ENCODE measurements at places on chromosomes 1 and 21.

GRCh38 chr21:32101277-32101676 is 177.6 kb downstream of the MIS18A start:
- DNase-seq = no peak

DNA sequence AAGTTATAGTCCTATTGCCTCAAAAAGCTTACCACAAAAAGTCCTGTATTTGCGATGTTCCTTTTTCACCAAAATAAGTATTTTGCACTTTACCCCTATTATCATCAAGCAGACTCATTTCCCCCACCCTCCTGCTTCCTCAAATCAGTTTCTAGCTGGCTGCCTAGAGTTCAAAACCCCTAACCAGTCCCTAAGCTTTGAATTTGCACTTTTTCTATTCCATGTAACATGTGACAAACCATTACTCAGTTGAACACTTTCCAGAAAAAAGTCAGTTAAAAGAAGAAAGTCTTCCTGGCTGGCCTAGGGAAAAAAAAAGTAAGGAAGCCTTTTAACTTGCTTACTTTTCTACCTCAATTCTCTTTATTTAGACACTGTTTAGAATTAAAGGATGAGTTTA is 8.2 kb downstream of the CEP170 start:
- DNase-seq = no peak

- DNase-seq = no peak
These were observed 245.3 kb downstream of the CTH start for GRCh38 chr1:70656361-70656760.

DNA sequence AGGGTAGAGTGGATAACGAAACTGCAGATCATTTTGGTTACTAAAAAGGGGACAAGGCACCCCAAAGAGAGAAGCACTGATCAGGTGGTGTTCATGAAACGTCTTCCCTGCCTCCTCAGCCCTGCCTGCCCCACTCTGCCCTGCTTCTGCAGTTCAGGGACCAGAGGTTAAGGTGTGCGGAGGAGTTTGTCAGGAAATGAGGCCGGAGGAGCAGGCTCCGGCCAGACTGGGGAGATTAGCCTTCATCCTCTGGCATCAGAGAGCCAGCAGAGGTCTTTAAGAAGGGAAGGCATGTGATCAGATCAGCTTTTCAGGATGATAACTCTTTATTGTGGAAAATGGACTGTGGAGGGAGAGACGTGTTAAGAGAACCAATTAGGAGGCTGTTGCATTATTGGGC is 291.9 kb upstream of the NR5A2 start:
- no peak for DNase-seq

DNA sequence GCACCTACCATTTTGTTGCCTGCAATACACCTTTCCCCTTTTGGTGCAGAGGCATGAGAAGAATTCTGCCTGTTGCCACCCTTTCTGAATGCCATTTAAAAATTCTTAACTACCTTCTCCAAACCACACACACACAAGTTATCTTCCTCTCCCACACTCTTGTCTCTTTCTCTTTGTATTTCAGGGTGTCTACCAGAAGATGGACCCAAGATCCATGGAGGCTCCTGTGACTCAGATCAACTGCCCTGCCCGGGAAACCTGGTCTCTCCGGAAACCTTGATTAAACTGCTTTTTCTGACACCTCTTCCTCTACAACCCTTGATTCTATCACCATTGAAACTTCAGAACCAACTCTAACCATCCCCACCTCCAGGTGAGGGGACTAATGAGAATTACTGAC is 2.4 kb upstream of the TARS2 start:
- no peak for DNase-seq

DNA sequence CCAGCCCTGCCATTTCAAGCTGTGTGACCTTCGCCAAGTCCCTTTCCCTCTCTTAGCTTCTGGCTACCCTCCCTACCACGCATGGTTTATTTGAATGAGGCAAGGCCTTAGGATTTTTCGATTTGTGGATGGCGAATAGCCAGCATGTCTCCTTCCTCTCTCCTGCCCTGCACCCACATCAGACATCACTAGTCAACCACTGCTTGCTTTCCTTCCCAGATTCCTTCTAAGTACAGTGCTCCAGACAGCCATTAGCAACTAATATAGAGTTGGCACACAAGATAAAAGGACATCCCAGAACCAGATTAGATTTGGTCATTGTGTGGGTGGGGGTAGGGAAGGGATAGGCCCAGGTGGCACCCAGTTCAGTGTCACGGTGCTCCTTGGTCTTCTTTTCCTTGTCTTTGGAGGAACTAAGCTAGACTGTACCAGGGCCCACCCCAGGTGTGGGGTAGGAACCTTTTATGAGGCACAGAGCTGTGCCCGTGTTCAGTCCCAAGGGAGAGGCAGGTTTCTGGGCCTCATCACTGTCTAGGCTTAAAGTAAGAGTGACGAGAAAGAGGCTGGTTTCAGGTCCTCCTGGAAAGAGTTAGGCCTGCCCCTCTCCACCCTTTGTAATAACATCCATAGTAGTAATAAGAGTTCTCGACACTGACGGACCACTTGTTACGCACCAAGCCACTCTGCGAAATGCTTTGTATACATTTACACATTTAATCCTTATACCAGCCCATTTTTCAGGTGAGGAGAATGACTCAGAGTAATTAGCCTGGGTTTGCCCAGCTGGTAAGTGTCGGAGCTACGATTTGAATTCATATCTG is 8.6 kb downstream of the ALPL start:
- no peak for DNase-seq

Measured in LNCaP clone FGC (cell line).